ENCODE measurements at places on chromosomes 3 and 15.

DNA sequence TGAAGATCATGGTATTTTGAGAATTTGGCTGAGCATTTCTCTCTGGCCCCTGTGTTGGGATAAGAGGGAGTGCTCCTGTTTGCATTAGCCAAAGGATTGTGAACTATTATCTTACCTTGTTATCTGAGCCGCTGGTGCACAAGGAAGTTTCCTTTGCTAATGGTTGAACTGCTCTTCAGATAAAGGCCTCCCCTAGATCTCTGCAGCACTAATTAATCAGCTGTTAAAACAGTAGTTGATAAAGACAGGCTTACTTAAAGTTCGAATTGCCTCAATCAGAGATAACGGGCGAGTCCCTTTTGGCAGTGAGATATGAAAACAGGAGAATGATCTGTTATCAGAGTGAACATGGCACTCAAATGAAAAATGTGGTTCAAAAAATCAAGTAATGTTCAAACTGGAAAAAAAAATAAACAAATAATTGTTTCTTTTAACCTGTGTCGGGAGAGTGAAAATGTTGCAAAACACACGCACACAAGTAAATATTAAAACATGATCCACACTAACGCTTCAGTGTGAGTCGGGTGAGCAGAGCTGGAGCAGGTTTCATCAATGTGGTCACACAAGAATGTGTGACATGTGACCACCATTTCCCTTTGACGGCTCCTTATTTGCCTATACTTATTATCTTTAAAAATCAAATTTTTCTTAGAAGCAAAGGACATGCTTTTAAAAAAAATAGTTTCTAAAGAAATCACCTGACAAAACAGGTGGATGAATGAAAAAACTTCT is 469.1 kb downstream of the SOX2 start:
- no peak for DNase-seq

- DNase-seq = no peak
Measured at GRCh38 chr15:36371509-36371908, 207.9 kb upstream of the CDIN1 start.

- no peak for DNase-seq
Measured at GRCh38 chr3:30040126-30040525, 566.3 kb upstream of the TGFBR2 start.

DNA sequence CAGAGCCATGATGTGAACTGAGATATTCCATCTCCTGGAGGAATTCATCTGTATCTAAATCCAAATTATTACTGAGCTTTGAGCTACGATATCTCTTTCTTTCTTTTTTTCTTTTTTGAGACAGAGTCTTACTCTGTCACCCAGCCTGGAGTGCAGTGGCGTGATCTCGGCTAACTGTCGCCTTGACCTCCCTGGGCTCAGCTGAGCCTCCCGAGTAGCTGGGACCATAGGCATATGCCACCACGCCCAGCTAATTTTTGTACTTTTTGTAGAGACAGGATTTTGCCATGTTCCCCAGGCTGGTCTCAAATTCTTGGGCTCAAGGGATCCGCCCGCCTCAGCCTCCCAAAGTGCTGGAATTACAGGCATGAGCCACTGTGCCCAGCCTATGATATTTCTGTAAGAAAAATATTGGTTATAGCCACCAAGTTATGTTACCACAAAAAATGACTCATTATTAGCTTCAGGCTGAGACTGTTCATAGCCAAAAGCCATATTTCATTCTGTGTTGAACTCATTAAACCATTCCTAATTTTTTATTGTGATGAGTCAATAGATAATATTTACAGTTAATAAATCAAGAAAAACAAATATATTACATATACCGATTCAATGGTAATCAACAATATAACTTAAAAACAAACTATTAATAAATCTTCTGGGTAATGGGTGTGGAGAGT is 27.1 kb upstream of the SLC30A4 start:
- no peak for DNase-seq

- no peak for DNase-seq
Measured at GRCh38 chr3:65595222-65596028, 443.3 kb downstream of the MAGI1 start.

DNA sequence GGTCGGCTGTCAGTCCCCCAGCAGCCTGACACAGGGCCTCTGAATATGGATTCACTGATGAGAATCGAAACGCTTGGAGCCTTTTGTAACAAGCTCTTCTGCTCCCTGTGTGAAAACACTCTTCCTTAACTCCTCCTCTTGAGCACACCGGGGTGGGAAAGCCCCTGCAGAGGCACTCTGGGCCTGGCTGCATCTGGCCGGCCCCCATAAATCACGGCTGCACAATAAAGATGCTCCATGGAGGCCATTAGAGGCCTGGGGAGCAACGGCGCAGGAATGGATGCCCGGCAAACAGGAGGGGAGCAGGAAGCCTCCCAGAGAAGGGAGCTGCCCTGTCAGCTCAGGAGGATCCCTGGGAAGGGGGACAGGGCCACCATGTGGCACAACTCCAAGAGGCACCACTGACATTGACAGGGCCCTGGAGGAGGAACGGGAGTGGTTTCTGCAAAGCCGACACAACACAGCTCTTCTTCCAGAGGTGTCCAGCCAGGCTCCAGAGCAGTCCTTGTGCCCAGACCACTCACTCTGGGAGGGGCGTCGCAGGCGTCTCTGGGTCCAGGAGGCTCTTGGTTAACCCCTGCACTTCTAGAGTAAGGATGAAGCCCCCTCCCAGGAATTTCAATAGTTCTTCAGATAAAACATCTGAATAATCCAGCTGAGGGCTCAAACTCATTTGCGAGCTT is 509.3 kb upstream of the PPP2R3A start:
- no peak for DNase-seq

DNA sequence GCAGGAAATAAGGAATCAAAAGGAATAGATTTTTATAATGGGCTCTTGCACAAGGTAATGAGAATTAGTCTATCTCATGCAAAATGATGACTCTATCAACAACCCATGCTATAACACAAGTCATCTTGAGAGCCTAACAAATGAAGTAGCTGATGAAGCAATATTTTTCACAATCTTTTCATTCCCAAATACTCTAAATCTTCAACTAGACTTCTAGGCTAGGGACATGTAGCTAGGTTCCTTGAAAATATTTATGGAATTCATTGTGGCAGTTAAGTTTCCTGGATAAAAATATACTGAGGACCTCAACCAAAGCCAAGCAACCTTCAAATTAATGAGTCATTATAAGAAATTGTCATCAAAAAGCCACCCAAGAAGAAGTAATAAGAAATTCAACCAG is 55.4 kb downstream of the DCBLD2 start:
- no peak for DNase-seq

DNA sequence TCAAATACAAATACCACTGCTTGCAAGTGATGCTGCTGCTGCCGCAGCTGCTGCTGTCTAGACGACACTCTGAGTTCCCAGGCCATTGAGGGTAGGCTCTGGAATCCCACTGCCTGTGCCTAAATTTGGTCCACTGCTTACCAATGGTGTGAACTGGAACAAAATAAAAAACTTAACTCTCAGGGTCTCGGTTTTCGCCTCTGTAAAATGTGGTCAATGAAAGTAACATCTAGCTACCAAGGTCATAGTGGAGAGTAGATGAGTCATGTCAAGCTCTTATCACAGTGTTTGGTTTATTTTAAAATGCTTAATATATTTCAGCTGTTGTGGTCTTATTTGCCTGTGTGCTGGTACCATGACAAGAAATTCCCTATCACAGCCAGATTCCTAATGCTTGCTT is 299.3 kb downstream of the CLSTN2 start:
- no peak for DNase-seq

- no peak for DNase-seq
Measured at GRCh38 chr3:80052271-80052670, 284.5 kb upstream of the ROBO1 start.

DNA sequence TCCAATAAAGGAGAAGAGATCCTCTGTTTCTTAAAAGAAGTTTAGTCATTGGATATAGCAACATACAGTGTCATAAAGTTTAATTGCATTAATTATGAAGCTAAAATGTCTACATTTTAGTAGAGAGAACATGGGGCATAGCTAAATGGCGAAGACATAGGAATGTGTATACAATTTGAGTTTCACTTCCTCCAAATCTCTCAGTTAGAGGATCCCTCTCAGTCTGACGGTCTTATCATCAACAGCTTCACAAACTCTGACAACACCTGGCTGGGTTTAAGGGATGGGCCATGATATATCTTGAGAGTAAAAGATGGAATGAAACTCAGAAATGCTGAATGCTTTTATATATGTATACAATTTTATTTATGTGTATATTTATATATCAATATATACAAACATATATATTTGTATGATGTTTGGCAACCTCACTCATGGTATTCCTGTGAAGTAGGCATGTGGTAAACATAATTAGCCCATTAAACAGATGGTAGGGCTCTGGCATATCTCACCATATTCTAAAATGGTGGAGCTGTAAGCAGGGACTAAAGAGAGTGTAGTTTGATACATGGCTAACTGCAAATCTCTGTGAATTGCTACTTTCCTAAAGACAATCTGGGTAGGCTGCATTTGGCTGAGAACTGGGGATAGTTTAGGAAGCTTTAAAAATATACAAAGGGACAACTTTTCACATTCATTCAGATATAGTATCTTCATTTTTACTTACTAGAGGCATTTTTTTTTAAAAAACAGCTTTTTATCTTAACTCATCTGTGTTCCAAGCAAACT is 111.6 kb downstream of the TIGIT start:
- DNase-seq = no peak

DNA sequence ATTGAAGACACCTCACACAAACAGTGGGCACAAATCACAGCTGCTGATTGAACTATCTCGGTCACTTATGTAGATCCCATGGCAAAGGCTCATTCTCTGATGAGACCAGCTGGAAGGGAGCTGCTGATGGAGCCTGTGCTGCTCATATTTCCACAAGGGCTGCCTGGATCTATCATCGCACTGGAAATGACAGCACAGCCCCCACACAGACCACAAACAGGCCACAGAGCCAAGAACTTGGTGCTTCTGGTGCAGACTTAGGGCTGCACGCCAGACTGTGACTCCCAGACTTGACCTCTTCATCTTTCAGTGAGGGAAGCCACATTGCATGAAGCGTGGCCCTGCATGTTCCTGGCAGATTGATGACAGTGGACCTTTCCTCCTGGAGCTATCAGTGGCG is 197.6 kb downstream of the MINAR1 start:
- no peak for DNase-seq

- DNase-seq = no peak
Measured at GRCh38 chr3:73029321-73029796, 32.1 kb upstream of the EBLN2 start.

DNA sequence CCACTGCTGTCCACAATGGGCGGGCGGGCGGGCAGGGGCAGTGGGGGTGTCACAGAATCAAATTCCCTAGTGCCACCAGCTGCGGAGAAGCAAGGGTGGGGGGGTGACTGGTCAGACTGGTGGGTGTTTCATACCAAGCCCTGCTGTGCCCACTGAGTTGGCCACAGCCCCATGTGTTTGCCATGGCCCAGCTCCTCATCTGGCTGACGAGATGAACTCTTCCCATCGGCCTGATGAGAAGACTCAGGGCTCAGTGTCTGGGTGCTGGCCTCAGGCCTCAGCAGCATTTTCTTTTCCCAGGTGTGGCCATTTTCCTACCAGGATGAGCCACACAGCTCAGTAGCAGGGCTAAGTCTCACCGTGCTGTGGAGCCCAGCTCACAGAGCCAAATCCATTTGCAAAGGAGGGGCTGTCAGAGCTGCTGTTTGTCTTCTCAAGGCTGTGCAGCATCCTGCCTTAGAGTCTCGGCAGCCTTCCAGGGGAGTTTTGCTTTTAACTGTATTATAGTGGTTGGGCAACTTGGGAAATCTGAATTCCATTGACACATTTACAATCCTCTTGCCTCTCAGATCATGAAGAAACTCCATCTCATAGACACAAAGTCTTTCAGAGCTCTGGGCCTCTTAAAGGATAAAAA is 176.8 kb downstream of the ABHD5 start:
- DNase-seq = no peak

DNA sequence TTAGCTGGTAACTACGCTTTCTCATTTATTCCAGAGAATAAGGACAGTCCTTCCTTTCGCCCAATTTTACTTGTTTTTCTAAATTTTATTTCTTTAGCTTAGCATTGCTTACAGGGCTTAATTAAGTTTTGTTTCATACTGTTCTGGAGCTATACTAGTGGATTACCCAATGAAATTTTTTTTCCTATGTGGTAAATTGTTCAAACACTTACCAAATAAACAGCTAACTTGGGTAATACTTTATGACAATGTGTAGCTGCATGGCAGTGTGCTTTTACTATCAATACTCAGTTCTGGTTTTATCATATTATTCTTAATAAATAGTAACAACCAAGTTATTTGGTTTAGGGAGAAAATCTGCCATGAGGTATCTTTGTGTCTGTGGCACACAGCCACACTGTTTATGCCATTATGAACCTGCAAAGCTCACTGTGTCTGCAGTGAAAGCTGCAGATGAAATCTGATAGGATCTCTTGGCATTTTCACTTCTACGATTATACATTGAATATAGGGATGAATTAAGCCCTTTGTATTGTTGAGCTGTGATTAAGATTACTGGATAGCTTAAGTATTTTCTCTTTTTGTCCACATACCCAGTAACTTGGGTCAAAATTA is 37.2 kb downstream of the UBE2E2 start:
- no peak for DNase-seq

- DNase-seq = no peak
Measured at GRCh38 chr3:101544161-101544850, 17.4 kb upstream of the TRMT10C start.

DNA sequence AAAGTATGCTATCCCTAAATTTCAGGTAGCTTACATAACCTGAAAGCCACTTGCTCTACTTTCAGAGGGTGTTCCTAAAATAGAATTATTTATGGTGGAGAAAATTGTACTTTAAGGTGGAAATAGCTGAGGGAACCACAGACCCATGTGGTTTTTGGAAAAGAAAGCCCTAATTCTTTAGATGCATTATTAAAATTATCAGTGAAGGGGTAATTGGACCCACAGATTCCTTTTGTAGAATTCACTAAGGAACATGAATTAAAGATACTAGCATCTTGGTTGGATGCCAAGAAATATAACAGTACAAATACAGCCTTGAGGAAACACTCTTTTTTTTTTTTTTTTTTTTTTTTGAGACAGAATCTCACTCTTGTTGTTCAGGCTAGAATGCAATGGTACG is 37.8 kb downstream of the DPPA2 start:
- DNase-seq = no peak

DNA sequence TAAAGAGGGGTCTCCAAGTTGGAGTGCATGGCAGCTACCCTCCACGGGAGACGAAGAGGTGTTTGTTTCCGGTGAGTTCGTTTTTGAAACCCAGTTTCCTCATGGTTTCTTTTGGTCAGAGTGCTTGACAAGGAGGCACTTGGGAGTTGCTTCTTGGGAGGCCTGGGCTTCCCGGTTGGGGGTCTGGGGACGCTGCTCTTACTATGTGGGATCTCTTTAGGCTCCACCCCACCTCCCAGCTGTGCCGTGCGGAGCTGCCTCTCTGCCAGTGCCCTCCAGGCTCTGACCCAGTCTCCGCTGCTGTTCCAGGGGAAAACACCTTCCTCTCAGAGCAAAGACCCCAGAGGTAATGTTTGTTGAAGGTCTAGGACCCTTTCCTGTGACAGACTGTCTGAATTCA is 29.6 kb downstream of the KIF7 start:
- DNase-seq = no peak
